ENCODE measurements at places on chromosomes 2 and 18.

- DNase-seq = peak; percentile 37
Measured at GRCh38 chr18:2963048-2963447, 49.9 kb downstream of the LPIN2 start.

DNA sequence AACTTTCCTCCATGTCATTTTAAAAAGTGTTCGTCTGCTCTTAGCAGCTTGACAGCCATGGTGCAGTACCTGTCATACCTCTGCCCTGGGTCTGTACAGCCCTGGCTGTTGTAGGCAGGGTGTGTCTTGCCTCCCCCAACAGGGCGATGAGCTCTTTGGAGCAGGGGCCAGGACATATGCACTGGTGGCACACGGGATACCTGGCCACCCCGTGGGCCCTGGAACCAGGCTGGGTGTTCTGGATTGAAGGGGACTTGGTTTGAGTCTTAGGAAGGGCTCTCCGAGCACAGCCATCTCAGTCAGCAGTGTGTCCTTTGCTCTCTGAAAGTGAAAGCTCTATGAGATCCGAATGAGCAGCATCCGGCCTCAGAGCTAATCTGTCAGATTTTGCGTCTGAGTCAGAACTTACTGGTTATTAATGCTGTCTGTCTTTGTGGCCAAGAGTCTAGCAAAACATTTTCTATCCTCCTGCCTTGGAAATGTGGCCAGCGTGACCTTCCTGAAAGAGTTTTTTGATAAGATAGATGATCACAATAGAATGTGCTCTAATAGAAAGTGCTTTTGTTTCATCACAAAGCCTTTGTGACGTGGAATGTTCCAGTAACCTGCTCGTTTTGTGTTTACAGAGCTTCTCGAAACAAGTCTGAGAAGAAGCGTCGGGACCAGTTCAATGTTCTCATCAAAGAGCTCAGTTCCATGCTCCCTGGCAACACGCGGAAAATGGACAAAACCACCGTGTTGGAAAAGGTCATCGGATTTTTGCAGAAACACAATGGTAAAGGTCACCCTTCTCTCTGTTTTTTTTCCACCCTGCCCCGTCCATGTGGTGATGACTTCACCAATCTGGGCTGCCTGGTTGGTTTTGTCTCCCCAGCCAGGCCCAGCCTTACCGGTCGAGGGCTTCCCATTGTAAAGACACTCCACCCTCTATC lies 77.3 kb upstream of the RPL31 start:
- DNase-seq = peak; percentile 31

GRCh38 chr2:231361701-231362554 lies 33.6 kb upstream of the B3GNT7 start:
- DNase-seq = no peak

DNA sequence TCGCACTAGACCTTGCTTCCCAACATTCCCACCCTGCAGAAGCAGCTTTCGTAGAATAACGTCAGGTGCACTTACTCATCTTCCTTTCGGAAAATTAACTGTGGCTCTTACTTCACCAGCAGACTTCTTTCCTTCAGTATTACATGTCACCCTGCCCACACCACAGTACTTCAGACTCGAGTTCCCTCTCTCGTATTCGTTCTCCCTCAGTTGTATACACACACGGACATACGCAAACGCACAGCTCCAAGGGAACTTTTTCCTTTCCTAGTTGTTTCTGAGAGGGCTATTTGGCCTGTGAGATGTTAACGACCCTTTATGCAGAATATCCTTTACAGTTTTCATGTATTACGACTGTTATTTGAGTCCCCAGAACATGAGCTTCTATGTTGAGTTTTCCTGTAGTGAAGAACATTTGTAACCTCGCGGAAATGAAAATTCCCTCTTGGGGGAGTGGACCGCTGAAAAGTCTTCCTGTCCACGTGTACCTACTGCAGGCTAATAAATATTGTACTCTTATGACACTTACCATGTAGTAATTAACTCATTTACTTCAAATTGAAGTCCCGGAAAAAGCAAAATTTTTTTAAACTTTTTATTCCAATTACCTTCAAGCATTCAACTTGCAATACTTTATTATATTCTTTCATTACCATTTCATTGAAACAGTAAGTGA lies 908 bp downstream of the ERLEC1 start:
- peak; percentile 14 for DNase-seq

DNA sequence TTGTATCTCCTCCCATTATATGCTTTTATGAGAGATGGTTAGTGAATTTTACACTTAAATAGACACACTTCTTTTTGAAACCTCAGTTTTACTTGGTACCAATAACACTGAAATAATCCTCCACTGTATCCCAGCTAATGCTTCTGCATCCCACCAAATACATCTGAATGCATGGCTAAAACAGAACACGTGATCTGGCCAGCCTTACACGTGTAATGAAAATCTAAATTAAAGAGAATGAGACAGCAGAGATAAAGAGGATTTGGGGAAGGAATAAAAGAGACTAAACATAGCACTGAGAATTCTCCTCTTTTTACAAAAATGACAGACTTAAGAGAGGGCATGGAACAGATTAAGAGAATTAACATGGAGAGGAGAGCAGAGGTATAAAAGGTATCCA lies 612.2 kb downstream of the NRXN1 start:
- DNase-seq = no peak

DNA sequence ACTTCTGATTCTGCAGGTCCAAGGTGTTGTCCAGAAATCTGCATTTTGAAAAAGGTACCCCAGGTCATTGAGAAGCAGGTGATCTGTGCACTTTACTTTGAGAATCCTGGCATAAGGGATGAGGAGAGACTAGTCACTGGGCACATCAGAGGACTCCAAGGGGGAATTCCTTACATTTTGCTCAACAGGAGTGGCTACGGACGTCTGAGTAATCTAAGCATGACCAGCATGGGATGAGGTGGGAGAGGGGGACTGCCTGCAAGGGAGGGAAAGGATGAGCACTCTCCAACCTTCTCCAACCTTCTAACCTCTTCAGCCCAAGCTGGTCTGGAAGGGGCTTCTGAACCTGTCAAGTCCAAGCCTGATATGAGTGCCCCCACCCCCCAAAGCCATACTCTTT lies 55.5 kb downstream of the MARCHF4 start:
- DNase-seq = no peak

DNA sequence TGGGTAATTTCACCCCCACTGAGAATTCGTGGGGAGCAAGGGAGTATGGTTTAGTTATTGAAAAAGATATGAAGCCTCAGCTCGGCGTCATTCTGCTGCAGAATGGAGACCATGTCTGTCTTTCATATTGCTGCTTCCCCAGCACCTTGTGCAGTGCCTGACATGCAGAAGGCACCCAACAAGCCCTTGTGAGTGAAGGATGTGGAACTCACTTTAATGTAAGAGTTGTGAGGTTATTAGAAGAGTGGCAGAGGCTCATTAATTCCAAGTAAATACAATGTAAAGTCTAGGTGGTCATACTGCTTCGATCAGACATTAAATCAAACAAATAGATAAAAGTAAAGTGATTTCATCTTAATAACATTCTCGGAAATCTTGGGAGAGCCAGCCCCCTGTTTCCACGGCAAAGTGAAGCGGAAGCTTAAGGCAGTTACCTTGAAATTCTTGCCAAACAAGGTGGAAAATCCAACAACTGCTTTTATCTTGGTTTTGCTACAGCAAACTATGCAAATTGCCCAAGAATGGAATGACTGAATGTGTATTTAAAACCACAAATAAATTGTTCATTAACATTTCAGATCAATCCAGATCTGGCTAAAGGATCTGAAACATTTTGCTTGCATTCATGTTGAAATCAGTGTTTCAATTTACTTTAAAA lies 9.6 kb downstream of the CFAP221 start:
- DNase-seq = no peak

GRCh38 chr18:67359873-67360838 lies 156.4 kb downstream of the DSEL start:
- DNase-seq = peak; percentile 41

DNA sequence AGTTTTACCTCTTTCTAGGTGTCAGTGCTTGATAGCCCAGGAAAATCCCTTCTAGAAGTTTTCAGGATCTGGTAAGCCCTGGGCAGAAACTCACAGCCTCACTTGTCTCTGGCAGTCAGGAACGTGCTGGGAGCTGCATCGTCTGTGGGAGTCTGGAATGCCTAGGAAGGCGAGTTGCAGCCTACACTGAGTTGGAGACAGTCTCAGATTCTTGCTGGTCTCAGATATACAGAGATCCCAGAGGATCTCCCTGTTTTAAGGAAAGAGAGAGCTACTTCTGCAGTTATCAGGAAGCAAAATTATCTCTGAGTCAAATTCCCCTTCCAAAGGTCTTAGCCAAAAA lies 104.4 kb upstream of the CDC42EP3 start:
- no peak for DNase-seq

DNA sequence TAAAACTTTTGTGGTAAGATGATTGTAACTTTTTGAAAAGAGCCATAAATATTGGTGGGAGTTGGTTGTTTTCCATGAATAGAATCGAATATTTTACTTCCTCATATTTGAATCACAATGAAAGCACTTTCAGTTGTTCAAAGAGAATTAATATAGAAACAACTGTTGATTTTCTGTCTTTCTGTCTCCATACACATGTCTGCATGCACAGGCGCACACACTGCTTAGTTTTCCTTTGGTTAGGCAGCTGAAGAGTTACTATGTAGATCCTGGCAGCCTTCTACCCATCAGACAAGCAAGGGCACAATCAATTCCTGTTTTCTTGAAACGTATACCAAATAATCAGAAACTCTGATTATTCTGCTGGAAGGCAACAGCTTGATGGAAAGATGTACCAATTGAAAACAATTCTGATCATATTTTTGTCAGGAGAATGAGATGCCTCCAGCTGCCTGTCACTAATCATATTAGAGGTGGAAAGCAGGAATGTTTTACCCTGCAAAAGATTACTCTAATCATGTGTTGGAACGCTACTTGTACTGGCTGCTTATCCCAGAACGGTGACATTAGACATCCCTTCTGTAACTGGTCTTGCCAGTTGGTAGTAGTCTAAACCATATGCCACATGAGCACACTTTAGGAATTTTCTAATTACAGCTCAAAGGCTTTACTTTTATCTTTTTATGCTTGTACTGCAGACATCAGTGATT lies 24.0 kb downstream of the SPATS2L start:
- no peak for DNase-seq

DNA sequence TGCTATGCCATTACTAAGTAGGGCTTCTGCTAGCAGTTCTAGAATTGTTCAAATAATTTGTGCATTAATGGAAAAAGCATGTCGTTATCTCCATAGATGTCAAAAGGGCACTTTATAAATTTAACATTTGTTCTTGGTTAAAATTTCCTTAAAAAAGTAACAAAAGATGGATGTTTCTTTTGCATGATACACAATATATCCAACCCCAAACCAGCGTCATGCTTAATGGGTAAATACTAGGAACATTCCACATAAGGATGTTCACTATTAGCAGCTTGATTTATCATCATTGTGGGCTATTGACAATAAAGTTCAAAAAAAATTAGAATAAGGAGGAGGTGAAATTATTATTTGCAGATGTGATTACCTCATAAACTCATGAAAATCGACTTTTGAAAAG lies 79.7 kb downstream of the GREB1L start:
- DNase-seq = no peak

DNA sequence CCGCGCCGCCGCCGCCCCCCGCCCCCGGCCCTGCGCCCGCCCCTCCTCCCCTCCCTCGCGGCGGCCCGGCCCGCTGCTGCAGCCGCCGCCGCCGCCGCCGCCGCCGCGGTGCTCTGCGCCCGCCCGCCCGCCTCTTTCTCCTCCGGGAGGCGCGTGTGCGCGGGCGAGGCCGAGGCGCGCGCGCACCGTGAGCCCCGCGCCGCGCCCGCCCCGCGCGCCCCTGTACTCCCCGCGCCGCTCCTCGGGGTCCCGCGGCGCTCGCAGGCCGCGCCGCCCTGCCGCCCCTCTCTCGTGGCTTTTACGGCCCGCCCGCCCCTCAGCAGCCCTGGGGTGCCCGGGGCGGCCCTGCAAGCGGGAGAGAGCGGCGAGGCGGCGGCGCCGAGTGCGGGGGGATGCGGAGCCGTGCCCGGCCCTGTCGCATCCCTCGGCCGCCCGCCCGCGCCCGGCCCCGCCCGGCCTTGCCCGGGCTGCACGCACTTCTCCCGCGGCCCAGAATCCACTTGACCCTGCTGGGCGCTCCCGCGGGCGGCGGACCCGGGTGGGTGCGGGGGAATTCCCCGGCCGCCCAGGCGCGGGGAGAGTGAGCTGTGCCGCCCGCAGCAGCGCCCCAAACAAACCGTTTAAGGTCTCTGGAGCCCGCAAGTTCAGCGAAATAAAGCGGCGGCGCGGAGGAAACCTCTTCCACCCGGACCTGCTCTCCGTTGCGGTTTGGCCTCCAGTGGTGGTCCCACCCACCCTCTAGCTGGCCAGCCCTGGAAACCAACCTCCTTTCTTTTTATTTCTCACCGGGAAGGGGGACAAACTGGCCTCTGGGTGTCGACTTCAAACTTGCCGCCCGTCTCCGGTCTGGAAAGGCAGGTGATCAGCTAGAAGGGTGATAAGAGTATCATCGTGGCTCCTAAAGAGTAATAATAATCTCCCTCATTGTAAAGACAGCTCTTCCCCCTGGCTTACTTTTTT lies 37.4 kb downstream of the AFF3 start:
- peak; percentile 8 for DNase-seq

DNA sequence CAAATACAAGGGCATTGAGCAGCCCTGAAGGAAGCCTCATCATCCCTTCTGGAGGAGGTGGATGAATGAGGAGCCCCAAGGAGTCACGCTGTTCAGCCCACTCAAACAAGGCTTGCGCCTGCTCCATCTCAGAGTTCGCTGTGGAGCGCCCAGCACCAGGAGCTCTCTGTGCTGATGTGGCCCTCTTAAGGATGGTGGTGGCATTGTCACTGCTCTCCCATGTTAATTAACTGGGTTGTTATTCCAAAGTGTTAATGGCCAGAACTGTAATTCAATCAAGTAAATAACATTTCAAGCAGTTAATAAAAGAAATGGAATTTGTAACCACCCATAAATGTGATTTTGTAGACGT lies 726.0 kb upstream of the RAB6C start:
- DNase-seq = no peak

- DNase-seq = peak; percentile 44
Measured at GRCh38 chr2:136057023-136057801, 60.7 kb downstream of the CXCR4 start.

- DNase-seq = no peak
Measured at GRCh38 chr18:54239601-54240000, 15.1 kb upstream of the MBD2 start.

GRCh38 chr2:207479198-207479785 lies 50.5 kb upstream of the CREB1 start:
- no peak for DNase-seq

GRCh38 chr2:74417197-74417596 lies 4.2 kb downstream of the C2orf81 start:
- DNase-seq = no peak

GRCh38 chr2:86566158-86566820 lies 3.0 kb upstream of the CHMP3 start:
- DNase-seq = no peak

DNA sequence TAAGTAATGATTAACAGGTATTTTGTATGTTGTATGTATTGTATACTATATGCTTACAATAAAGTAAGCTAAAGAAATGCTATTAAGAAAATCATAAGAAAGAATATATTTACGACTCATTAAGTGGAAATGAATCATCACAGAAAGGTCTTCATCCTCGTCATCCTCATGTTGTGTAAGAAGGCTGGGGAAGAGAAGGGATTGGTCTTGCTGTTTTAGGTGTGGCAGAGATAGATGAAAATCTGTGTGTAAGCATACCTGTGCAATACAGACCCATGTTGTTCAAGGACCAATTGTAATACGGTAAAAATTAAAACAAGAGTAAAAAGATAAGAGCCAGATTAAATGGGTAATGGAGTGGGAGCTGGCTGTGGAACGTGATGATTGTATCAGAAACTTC lies 16.6 kb downstream of the SLC35F5 start:
- DNase-seq = no peak
